ENCODE measurements at places on chromosomes 1 and 21.

- DNase-seq, result no peak
Observed at GRCh38 chr1:234621657-234622335, 11.8 kb upstream of the IRF2BP2 start.

- no peak for DNase-seq
Observed at GRCh38 chr1:107900090-107900945, 64.7 kb downstream of the VAV3 start.

DNA sequence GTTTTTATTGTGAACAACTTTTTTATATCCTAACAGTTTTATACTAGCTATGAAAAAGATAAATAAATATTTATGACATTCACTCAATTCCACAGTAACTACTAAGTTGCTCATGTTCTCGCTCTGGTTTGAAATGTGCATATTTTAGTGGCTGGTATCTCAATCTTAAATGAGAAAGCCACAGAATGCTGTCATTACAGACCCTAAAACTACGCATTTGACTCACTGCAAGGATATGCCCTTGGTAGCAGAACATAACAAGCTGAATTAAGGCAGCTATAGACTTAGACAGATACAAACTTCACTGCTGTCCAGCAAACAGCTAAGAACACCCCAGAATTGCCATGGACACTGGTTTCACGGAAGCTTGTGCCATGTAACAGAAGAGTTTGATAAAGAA lies 19.0 kb downstream of the DAB1 start:
- DNase-seq, result no peak

GRCh38 chr1:246159279-246160227 lies 347.5 kb downstream of the SMYD3 start:
- DNase-seq, result no peak

DNA sequence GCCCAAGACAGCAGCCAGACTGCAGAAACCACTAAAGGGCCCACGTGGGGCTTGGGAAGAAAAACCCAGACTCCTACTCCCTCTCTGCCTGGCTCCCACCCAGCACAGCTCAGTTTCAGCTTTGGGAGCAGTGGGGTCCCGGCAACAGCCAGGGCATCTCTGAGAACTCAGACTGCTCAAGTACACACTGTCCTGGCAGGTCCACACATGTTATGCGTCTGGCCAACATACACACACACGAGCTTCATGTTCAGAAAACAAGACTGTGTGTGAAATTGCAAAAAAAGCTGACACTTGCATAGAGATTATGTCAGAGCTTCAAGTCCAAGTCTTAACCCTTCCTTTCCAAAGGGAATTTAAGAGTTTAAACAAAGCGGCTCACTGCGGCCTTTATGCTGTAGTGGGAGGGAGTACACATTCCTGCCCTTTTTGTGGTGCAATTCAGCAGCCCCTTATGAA lies 136.6 kb upstream of the CD34 start:
- DNase-seq, result no peak

GRCh38 chr1:34828611-34829010 lies 30.9 kb downstream of the SMIM12 start:
- no peak for DNase-seq

DNA sequence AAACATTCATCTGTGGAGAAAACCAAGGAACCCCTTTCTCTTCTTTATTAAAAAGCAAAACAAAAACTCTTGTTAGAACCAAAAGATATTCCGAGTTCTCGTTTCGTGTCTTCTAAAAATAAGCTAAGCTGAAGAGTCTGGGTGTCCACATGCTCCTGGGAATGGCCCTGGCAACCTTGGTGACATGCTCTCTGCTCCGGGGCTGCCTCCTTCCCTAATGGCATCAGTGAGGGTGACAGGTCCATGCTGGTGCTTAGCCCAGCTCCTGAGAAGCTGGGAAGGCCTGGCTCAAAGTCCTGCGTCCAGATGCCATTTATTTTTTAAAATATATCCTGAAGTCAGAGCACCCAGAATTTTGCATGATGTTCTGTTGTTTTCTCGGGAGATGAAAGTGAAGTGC lies 24.6 kb upstream of the TRAPPC10 start:
- DNase-seq, result no peak

GRCh38 chr1:183576537-183576936 lies 13.7 kb downstream of the NCF2 start:
- no peak for DNase-seq

DNA sequence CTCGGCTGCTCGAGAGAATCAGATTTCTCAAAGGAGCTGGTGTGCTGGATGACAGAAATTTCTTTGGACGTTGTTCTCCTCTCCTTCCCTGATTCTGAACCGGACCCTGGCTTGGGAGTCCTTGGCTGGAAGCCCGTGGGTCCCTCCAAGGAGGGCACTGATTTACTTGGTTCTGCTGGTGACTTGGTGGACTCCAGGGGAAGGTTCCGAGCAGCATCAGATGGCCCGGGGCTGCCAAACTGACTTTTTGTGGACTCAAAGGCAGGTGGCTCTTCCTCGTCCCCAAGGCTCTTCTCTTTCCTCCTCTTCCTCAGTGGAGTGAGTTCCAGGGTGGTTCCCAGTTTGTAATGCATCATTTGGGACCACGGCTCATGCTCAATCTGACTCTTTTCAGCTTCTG lies 97.9 kb upstream of the EDN2 start:
- no peak for DNase-seq

GRCh38 chr1:59549903-59550302 lies 253.0 kb downstream of the FGGY start:
- no peak for DNase-seq

DNA sequence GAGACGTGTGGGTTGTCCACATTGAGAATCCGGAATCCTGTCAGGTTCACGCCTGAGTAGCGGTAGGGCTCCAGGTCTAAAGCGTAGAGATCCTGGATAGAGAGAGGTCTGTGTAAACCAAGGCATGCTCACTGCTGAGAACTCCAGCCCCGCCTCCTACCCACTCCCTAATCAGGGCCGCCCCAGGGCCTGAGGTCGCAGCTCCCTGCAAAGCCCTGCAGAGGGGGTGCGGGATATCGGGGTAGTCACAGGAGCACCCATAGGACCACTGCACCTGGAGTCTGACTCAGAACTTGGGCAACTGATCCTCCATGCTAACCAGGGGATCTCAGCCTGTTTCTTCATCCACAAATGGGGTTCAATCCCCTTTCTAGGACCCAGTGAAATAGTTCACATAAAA lies 174.4 kb downstream of the GRIK3 start:
- no peak for DNase-seq

GRCh38 chr1:38840281-38840680 lies 19.3 kb downstream of the RRAGC start:
- DNase-seq, result no peak

GRCh38 chr21:42319851-42320572 lies 4.8 kb upstream of the TFF3 start:
- DNase-seq, result no peak

DNA sequence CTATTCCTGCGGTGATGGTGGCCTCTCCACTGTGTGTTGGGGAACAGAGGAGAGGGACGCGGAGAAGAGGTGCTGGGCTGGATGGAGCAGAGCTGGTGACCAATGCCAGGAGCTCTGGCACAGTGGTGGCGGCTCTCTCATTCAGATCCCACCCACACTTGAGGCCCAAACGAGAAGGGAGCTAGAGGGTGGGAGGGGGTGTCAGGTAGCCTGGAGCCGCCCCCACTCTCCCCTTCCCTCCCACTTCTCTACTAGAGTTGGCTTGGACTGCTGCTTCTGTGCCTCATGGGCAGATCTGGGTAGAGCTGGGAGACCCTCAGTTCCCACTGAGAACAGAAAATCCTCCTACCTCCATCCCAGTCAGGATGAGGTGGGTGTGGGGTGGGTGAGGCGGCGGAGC lies 3.5 kb downstream of the TTC39A start:
- DNase-seq, result no peak

GRCh38 chr1:180581635-180582039 lies 22.9 kb downstream of the OVAAL start:
- DNase-seq, result no peak

DNA sequence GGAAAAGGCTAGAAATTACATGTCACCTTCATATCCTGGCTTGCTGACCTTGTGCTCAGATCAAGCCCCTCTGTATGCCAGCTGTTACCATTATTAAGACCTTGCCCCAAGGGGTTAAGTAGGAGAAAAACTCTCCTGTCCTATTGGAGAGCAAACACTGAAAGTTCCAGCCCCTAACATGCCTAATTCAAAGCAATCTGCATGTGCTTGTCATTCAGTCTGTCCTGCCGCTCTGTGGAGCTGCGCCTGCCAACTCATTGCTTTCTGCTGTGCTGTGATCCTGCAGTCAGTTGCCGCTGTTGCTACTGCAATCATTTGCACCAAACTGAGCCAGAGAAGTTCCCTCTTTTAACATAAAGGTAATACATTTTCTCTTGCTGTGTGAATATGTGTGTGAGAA lies 113.4 kb downstream of the DISP1 start:
- DNase-seq, result no peak

DNA sequence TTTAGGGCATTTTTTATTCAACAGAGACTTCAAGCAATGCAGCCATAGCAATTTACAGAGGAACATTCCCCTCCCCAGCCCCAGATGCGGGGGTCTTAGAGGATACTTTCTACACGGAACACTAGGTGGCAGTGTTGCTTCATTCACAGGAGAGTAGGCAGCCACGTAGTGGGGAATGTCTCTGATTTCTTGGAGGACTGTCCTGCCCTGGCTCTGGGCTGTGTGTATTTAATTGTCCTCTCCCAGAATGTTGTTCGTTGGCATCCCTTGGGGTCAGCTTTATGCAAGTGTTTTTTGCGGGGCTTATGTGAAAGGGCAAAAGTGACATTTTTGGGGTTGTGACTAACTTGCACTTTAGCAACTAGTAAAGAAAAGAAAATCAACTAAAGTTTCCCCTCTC lies 96.9 kb downstream of the PAPPA2 start:
- DNase-seq, result no peak

DNA sequence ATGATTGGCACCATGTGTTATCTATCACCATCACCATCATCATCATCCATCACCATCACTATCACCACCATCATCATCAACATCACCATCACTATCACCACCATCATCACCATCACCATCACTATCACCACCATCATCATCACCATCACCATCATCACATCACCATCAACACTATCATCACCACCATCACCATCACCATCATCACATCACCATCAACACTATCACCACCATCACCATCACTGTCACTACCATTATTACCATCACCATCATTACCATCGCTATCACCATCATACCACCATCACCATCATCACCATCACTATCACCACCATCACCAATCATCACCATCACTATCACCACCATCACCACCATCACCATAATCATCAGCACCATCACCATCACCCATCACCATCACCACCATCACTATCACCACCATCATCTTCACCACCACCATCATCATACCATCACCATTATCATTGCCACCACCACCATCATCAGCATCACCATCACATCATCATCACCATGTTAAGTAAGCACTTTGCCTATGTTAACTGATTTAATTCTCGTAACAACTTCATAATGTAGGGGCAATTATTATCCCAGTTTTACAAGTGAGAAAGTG lies 112.8 kb downstream of the LIPI start:
- no peak for DNase-seq

- no peak for DNase-seq
Observed at GRCh38 chr1:24142546-24143534, at the start of gene IL22RA1. Gene IL22RA1, minus strand, starts transcription at chr1:24143140. Its CDS starts 58 bp downstream, at chr1:24143082.

DNA sequence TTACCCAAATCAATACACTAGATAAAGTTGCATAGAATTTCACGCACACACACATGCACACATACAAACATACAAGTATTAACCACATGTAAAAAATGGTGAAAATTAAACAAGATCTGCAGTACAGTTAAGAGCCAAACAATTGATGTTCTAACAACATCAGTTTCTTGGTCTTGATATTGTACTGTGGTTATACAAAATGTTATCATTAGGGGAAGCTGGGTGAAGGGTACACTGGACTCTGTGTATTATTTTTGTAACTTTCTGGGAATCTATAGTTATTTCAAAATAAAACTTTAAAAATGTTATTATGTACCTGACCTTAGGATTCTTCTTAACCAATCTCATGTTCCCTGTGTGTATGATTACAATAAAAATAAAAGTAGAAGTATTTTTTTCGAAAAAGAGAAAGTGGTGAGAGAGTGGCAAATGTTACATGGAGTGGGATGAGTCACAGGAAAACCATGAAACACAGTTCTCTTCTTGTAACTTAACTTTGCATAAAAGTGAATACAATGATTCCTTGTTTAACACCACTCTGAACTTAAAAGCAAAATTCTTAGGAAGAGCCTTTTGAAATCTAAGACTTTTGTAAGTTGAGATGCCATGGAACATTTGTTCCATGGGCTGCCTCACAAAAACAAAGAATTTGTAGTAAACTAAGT lies 101.6 kb upstream of the RUNX1 start:
- no peak for DNase-seq

DNA sequence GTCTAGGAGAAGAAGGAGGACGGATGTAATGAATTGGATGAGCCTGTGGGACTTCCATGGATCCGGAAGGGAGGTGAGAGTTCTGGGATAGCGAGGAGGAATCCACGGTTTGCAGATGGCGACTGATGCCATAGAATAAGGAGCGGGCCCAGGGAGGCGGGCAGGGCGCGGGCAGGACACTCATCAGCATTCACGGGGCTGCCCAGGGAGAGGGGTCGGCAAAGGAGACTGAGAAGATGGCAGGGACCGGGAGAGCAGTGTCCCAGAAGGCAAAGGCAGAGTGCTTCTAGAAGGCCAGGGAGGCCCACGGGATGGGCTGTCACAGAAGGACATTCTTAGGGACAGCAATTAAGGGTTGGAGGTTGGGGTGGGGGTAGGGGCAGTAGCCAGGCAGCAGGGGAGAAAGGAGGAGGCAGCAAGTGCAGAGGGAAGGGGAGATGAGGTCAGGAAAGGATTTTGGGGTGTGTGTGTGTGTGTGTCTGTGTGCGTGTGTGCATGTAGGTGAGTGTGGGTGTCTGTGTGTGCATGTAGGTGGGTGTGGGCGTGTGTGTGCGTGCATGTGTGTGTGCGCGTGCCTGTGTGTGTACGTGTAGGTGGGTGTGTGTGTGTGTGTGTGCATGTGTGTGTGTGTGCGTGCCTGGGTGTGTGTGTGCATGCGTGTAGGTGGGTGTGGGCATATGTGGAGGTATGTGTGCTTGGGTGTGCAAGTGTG lies 1.1 kb upstream of the COL8A2 start:
- no peak for DNase-seq

DNA sequence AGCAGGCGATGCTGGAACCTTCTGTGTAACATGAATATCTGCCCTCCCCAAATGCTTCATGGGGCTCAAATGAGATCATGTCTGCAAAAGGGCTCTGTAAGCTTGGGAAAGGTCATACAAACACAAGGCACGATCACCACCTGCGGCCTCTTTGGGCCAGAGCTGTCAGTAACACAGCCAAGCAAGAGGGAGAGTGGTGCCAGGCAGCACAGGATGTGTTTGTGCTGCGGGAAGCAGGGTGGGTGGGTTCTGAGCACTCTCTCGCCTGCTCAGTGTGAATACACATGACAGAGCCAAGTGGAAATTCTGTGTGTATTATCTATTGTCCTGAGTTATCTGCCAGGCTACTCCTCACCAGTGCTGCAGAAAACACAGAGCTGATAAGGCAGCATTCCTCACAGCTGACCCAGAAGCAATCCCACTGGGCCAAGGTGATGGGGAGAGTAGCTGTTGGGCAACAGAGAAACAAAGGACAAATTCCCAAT lies 101.2 kb downstream of the LAMC2 start:
- no peak for DNase-seq

GRCh38 chr1:9591669-9592509 lies 3.2 kb downstream of the TMEM201 start:
- no peak for DNase-seq

GRCh38 chr1:228882771-228883450 lies 147.6 kb downstream of the RHOU start:
- no peak for DNase-seq
